ENCODE measurements at places on chromosomes 5 and 9.
A peak's percentile ranks its signal among the peaks of the same experiment; 100 is the strongest.

DNA sequence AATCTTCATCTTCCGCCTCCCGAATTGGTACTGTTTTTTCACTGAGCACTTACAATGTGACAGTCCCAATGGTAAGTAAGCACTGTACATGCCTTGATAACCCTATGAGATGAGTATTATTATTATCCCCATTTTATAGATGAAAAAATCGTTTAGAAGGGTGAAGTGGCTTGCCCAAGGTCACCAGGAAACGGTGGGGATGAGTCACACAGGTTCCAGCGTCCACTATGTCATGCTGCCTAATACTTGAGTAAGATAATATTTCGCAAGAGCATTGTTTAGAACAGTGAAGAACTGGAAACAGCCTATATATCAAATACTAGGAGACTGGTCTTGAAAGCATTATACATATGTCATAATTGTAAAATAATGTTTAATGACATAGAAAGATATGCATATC lies 12.9 kb downstream of the HAND1 start:
- peaks cover 8% of the 10 kb centered on the region for H3K4me1 ChIP-seq
- no peak for DNase-seq
- H3K36me3 ChIP-seq = no peaks in the 10 kb centered on the region
- no peak overlapping the region for H3K27ac ChIP-seq
- H3K27me3 ChIP-seq = no peaks in the 10 kb centered on the region
- H3K4me3 ChIP-seq = no peak overlapping the region

DNA sequence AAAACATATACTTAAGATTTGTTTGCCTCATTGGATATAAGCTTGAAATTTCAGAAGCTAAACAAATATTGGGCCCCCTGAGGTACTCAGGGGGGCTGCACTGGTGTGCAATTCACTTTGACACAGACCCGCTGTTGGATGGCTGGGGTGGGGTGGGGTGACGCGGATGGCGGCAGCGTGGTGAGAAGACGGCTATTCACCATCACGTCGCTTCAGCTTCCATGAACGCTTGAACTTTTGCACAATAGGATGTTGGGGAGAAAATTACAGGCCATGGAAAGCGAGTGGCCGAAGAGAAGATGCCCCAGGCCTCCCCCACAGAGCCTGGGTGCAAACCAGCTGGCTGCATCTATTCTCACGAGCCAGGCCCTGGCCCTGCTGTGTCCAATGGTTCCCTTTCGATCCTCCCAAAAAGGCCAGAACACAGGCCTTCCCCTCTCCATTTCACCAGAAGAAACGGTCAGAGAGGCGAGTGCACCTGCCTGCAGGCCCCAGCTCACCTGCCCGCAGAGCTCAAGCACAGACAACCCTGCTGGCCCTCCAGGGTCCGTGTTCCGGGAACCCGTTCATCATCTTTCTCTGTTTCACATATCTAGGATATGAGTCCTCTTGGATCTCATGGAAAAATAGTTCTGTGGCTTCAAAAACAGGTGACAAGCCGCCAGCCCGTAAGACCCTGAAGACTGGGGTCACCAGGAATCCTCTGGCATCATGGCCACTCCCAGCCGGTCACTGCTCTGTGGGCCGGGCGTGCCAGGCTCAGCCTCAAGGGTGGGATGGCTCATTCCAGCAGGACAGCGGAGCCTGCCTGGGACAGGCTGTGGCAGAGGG lies 46.8 kb upstream of the SARDH start:
- H3K27me3 ChIP-seq = no peaks in the 10 kb centered on the region
- DNase-seq = no peak
- peaks cover 3% of the 10 kb centered on the region for H3K36me3 ChIP-seq
- peaks cover 9% of the 10 kb centered on the region for H3K4me1 ChIP-seq
- H3K27ac ChIP-seq = no peak overlapping the region

DNA sequence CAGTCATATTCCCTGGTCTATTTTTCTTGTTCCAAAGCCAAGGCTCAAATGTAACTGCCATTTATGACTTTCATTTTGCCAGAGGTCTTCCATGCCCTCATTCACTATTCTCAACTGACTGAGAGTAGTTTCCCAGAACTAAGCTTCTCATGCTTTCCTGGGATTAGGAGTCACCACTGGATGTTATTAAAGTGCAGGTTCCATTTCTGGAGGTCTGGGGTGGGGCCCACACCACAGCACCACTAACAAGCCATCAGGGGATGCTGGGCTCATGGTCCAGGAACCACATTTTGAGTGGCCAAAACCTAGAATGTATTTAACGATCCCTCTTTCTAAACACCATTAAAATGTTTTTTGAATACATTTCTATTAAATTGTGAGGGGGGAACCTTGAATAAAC lies 677.6 kb downstream of the SEMA5A start:
- no peak for DNase-seq
- H3K36me3 ChIP-seq = no peaks in the 10 kb centered on the region
- no peaks in the 10 kb centered on the region for H3K27me3 ChIP-seq
- H3K27ac ChIP-seq = no peak overlapping the region
- H3K4me3 ChIP-seq = no peak overlapping the region

DNA sequence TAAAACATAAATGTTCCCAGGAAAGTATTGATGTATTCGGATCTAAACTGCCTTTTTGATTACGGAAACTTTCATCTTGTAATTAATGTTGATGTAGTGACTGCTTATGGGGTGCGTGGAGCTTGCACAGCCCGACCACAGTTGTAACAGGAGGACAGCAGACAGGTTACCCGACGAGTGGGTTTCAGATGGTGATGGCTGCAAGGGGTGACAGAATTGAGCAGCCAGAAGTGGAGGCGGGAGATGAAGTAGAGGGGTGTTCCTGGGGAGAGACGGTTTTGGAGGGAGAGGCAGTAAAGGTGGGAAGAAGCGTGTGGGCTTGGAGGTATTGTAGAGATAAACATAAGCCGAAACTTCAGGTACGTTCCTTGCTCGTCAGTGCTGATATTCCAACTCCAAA lies 5.8 kb downstream of the CEP72 start:
- H3K36me3 ChIP-seq = no peaks in the 10 kb centered on the region
- no peaks in the 10 kb centered on the region for H3K27me3 ChIP-seq
- no peak for DNase-seq
- no peak overlapping the region for H3K4me3 ChIP-seq

DNA sequence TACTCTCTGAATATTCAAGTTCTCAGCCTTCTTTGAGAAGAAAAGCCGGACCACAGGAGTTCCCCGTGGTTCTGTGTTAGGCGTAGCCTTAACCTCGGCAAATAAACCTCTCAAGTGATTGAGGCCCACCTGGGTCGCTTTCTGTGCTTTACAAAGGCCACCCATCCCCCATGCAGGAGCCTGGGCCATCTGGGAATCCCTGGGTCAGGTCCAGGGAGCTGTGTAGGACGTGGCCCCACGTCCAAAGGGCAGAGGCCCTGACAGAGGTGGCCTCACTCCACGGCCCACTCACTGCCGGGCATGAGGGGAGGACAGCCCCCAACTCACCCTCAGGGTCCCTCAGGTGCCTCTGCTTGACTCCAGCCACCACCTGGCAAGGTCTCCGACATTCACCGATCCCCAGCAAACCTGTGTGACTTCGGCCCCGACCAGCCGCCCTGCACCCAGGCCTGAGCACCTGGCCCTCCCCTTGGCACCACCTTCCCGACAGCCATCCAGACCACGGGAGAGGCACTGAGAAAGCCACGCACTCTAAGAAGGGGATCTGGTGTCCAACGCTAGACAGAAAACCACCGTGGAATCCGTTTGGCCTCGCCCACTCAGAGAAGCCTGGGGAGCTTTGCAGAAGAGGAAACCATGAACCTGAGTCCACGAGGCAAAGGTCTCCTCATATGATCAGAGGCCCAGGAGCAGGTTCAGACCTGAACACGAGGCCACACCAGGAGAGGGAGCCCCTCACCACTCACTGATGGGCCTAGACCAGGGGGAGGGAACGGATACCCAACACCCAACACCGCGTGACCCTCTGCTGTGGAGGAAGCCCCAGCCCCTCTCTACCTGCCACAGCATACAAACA lies 4.5 kb downstream of the SLC12A7 start:
- peaks cover 50% of the 10 kb centered on the region for H3K4me1 ChIP-seq
- H3K27me3 ChIP-seq = no peaks in the 10 kb centered on the region
- peak overlapping the region; percentile 8 for H3K27ac ChIP-seq
- peak; percentile 75 for DNase-seq
- no peaks in the 10 kb centered on the region for H3K36me3 ChIP-seq
- no peak overlapping the region for H3K4me3 ChIP-seq

- peak overlapping the region; percentile 66 for H3K4me3 ChIP-seq
- no peaks in the 10 kb centered on the region for H3K36me3 ChIP-seq
- no peaks in the 10 kb centered on the region for H3K4me1 ChIP-seq
- DNase-seq = no peak
Observed at GRCh38 chr9:26893030-26893676, 551 bp upstream of the CAAP1 start.

GRCh38 chr9:132539096-132539495 lies 43.3 kb upstream of the BARHL1 start:
- DNase-seq = no peak
- no peaks in the 10 kb centered on the region for H3K36me3 ChIP-seq
- no peaks in the 10 kb centered on the region for H3K4me1 ChIP-seq
- no peaks in the 10 kb centered on the region for H3K27me3 ChIP-seq
- H3K27ac ChIP-seq = no peak overlapping the region
- H3K4me3 ChIP-seq = no peak overlapping the region

- no peaks in the 10 kb centered on the region for H3K27me3 ChIP-seq
- H3K36me3 ChIP-seq = peaks cover 2% of the 10 kb centered on the region
- DNase-seq = no peak
- no peak overlapping the region for H3K4me3 ChIP-seq
Observed at GRCh38 chr5:145585-146323, 45.5 kb upstream of the LRRC14B start.

DNA sequence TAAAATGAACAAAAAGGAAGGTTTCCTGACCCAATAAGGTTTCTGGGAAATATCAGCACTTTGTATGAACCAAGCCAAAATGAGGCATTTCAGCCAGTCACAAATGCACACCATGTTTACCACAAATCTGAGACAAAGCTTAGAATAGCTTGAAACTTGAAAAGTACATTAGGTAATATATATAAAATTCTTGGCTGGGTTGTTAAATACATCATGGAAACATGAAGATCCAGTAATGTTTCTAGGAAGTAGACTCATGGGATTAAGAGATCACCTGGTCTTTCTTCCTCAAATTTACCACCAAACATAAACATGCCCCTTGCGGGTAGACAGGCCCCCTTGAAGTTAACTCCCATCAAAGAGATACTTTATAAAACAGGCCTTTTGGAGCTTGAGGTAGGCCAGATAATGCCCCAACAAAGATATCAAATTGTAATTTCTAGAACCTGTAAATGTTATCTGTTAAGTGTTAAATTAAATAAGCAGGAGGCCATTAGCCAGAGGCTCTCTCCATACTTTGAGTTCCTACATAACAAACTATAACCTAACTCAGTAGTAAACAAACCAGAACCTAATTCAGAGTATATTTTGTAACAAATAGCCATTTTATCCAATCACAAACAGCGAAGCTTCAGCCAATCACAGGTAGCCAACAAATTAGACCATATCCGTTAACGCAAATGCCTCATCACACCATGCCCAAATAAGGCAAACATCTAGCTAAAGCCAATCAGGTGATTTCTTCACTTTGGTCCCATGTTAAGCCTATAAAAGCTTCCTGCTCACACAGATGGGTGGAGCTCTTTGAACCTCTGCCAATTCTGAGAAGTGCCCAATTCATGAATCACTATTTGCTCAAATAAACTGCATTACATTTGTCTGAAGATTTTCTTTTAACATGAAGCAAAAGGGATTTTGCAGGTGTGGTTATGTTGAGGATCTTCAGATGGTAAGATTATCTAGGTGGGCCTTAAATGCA lies 127.9 kb upstream of the TARS1 start:
- H3K4me1 ChIP-seq = peaks cover 9% of the 10 kb centered on the region
- H3K27me3 ChIP-seq = no peaks in the 10 kb centered on the region
- H3K36me3 ChIP-seq = no peaks in the 10 kb centered on the region
- DNase-seq = no peak
- no peak overlapping the region for H3K27ac ChIP-seq

DNA sequence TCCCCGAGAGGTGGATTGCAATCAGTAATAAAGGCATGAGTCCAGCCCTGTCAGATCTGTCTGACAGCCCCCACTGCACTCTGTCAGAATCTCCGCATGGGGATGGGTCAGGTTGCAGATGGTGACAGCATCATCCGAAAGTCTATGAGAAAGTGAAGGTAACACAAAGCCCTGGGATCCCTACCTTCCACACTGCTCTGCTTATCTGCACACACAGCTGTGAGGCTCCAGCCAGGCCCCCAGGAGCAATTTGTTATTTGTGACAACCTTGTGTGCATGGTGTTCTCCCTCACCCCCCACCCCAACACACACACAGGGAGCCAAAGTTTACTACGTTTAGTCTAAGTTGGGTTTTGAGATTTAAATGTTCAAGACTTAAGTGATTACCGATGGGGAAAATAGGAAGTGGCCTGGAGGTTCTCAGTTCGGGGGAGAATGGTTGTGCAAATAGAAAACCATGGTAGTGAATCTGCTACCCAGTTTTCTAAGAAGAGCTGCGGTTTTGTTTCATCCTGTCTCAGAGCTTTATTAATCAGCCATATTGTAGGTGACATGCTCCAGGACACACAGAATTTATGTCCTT lies 92.7 kb downstream of the SV2C start:
- H3K4me1 ChIP-seq = no peaks in the 10 kb centered on the region
- H3K27me3 ChIP-seq = no peaks in the 10 kb centered on the region
- no peaks in the 10 kb centered on the region for H3K36me3 ChIP-seq
- no peak overlapping the region for H3K27ac ChIP-seq
- DNase-seq = no peak

- no peaks in the 10 kb centered on the region for H3K27me3 ChIP-seq
- H3K36me3 ChIP-seq = no peaks in the 10 kb centered on the region
- no peak overlapping the region for H3K4me3 ChIP-seq
- no peak overlapping the region for H3K27ac ChIP-seq
- DNase-seq = no peak
- no peaks in the 10 kb centered on the region for H3K4me1 ChIP-seq
Observed at GRCh38 chr9:79384501-79384900, 187.3 kb upstream of the TLE4 start.

DNA sequence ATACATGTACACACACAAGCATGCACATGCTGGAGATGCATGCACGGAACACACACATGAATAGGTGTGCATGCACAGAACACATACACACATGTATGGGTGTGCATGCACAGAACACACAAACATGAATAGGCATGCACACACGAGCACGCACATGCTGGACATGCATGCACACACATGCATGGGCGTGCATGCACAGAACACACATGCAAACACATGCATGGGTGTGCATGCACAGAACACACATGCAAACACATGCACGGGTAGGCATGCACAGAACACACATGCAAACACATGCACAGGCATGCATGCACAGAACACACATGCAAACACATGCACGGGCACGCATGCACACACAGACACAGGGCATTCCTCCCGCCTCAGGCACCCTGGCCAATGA lies 382.3 kb downstream of the IRX2 start:
- H3K27ac ChIP-seq = no peak overlapping the region
- H3K27me3 ChIP-seq = no peaks in the 10 kb centered on the region
- no peaks in the 10 kb centered on the region for H3K4me1 ChIP-seq
- DNase-seq = no peak
- H3K4me3 ChIP-seq = no peak overlapping the region

DNA sequence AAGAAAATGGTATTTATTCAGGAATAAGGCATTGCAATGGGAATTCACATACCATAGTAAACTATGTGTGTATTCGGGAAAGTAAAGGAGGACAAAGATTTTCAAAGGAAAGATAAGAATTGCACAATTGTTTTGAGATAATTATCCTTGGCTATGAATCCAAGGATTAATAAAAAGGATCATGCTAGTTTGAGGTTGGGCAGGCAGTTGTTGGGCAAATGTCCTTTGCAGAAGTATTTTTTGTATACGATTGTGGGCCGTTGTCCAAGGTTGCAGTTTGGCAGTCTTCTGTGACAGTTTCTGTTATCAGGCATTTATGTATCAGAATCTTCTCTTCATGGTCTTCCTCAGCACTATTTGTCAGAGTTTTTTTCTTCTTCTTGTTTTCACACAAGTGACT lies 10.6 kb upstream of the UBAP2 start:
- no peak overlapping the region for H3K27ac ChIP-seq
- no peak for DNase-seq
- no peak overlapping the region for H3K4me3 ChIP-seq
- H3K27me3 ChIP-seq = no peaks in the 10 kb centered on the region
- H3K4me1 ChIP-seq = peaks cover 8% of the 10 kb centered on the region
- H3K36me3 ChIP-seq = no peaks in the 10 kb centered on the region

All from Caco-2 (cell line).